Fibroblast of the aortic adventitia (primary cell): ENCODE measurements at places on chromosomes 1 and 21. TPM values are rescaled to one million over a fixed set of nuclear protein-coding genes. Genes with fewer than 3 reads are reported as not detected.
A peak's percentile ranks its signal among the peaks of the same experiment; 100 is the strongest.

- DNase-seq = no peak
These were observed 202.2 kb downstream of the LBR start for GRCh38 chr1:225225681-225226080.

- no peak for DNase-seq
These were observed 1.4 kb downstream of the SH3BGRL3 start for GRCh38 chr1:26281091-26281958.

GRCh38 chr1:243434594-243434993 lies 178.8 kb downstream of the SDCCAG8 start:
- DNase-seq = no peak

DNA sequence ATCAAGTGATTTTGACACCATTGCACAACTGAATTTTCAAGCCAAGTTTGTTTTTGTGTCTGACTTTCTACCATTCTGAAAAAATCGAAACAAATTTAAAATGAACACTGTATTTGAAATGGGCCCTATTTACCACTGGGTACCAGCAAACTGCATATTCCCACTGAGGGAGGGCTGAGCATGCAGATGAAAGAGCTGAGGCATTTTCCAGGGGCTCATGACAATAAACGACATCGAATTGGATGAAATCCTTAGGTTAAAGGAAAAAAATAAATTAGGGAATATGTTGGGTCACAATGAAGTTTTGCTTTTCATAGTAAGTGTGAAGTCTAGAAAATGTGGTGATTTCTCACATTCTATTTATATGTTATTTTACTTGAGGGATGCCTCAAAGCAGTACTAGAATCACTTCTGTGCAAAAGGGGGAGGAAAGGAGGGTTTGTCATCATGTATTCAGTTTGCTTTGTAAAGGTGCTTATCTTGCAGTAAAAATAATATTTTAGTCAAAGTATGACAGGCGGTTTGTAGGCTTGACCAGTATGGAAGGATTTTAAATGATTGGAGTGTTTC lies 11.2 kb downstream of the ZBTB18 start:
- DNase-seq = no peak

FOXD2 gene
- total RNA-seq = under 0.01 and 0.36 TPM in 2 replicates

CFHR4 gene
- total RNA-seq = under 0.01 TPM in 1 of 2 replicates, not detected in the other

UBE2U gene
- total RNA-seq = not detected in 2 replicates

CFHR3 gene
- total RNA-seq = not detected in 2 replicates

- no peak for DNase-seq
These were observed 11.3 kb downstream of the CRABP2 start for GRCh38 chr1:156693848-156694689.

OR14K1 gene
- total RNA-seq = not detected in 2 replicates

- peak; percentile 13 for DNase-seq
These were observed 42.9 kb upstream of the CD53 start for GRCh38 chr1:110829955-110830553.

ITGB2 gene
- total RNA-seq = 0.09 TPM in 1 of 2 replicates, not detected in the other

DNA sequence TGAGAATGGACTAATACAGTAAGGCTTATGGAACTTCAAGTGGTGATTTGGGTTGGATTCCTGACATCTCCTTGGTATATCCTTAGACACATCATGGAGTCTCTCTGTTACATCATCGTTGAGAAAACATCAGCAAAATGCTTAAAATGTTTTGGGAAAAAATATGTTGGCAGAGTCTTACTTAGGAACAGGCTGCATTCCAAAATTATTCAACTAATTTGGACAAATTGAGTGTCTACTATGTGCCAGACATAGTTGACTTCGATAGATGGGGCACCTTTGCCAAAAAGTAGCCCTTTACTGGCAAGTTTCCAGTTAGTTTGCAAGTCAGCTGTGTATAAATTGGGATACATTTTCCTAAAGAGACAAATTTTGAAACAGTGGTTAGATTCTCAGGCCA lies 253.4 kb upstream of the ST6GALNAC5 start:
- DNase-seq = no peak

CD53 gene
- total RNA-seq = not detected in 2 replicates

DNA sequence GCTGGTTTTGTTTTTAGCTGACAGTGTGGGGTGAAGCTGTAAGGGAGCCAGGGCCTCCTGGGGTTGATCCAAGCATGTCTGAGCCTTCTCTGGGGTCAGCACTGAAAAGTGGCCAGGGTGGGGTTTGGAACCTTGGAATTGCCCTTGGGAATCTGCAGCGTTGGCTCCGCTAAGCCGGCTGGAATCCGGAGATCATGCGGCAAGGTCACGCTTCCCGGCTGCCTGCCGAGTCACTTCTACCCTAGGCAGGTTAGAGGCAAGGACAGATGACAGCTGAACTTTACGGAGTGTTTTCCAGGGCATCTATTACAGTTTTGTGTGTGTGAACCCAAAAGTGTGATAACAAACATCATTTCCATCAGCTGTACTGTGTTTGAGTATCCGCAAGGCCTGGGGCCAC lies 17.1 kb downstream of the ABCG1 start:
- DNase-seq = no peak

GRCh38 chr1:63051886-63052285 lies 268.0 kb downstream of the ATG4C start:
- no peak for DNase-seq

DNA sequence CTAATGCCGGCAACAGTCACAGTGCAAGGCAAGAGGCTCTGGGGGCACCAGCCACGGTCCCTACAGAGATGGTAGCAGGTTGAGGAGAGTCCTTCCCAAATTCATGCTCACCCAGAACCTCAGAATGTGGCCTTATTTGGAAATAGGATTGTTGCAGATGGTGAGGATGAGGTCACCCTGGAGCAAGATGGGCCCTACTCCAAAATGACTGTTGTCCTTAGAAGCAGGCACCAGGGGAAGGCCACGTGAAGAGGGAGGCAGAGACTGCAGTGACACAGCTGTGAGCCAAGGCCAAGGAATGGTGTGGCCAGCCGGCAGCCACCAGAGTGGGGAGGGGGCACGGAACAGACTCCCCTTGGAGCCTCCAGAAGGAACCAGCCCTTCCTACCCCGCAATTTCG lies 70.8 kb upstream of the CLDN14 start:
- DNase-seq = peak; percentile 37

IGSF9 gene
- total RNA-seq = 2.0 TPM in 1 of 2 replicates, not detected in the other

CACHD1 gene
- 7.3 and 11.6 TPM in 2 replicates for total RNA-seq

GRCh38 chr1:72526926-72527325 lies 244.6 kb upstream of the NEGR1 start:
- DNase-seq = peak; percentile 40
